ENCODE measurements at places on chromosomes 11 and 22.
A peak's percentile ranks its signal among the peaks of the same experiment; 100 is the strongest.

- no peak for DNase-seq
Measured at GRCh38 chr11:64716473-64717267, 6.3 kb downstream of the NRXN2 start.

- DNase-seq = no peak
Measured at GRCh38 chr11:26188554-26188953, 143.4 kb upstream of the ANO3 start.

DNA sequence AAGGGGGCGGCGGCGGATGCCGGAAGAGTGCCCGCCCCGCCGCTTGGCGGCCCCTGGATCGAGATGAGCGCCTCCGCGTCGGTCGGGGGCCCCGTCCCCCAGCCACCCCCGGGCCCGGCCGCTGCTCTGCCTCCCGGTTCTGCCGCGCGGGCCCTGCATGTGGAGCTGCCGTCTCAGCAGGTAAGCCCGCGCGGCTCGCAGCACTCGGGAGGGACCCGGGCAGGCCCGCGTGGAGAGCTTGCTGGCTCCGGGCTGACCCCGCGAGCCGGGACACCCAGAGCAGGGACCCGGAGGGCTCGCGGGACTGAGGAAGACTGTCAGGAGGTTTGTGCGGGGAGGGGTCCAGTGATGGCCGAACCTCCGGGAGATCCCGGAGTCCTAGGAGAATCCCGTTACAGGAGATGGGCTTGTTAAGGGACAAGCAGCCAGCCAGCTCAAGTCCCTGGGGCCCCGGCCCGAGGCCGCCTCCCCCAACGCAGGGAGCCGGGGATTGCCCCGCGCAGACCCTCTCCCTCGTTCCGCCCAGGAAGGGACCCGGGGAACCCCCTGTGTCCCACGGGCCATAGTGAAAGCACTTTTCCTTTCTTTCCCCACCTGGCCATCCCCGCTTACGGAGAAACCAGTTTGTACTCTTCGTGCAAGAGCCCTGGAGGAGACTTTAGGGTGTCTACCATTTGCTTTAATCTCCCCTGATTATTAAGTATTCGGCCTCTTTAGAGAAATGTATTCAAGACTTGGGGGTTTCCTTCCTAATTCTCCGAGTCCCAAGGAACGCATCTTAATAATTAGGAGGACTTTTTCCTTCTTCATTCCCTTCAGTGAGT lies 547 bp downstream of the UVRAG start:
- no peak for DNase-seq

- no peak for DNase-seq
Measured at GRCh38 chr11:1892116-1892515, 421 bp upstream of the PRR33 start.

DNA sequence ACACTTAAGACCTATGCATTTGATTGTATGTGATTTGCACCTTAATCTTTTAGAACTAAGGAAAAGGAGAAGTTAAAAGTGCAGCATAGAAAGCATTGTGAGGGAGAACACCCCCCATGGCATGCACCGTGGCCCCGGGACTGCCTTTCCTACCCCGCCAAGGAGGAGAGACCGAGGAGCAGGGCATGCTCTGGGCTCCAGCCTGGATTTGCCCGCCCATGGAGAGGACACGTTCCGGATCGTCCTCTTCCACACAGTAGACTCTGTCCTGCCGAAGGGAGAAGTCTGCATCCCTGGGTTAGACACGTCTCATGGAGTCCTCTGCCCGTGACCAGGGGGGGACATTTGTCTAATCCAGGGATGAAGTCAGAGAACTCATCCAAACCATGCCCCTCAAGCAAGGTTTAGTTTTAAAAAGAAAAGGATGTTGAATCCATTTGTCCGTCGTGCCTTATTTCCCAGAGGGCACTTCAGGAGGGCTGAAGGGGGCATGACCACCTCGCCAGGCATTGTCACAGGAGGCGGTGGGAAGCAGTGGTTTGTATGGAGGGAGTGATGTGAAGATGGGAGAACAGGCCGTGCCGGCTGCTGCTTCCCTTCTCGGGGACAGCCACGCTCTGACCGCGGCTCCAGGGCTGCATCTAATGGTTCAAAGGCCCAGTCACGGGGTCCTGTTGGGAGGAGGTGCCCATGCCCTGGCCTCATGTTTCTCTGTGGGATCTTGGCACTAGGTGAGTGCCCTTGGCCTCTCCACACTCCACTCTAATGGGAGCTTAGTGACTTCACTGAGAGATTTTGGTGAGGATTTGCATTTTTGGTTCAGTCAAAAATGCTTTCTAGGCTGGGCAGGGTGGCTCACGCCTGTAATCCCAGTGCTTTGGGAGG lies 66.2 kb upstream of the GAL start:
- DNase-seq = no peak

DNA sequence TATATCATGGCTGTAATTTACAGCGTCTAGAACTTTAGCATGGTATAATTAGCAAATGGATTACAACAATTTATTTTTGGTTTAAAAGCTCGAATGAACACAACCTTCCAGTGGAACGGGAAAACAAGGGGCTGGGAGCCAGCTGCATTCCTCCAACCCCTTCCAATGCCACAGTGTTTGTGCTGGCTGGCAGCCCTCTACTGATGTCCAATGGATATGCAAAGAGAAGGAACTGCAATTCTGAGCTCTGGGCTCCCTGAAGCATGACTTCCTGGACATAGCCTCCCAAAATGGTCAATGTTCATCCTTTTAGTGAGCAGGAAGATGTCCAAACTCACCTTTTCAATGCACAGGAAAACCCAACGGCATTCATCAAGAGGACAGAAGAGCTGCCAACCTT lies 288.3 kb downstream of the TENM4 start:
- DNase-seq = no peak

GRCh38 chr22:24393012-24393559 lies 34.3 kb upstream of the ADORA2A start:
- no peak for DNase-seq

- DNase-seq = no peak
Measured at GRCh38 chr11:119222308-119222707, 16.2 kb downstream of the CBL start.

DNA sequence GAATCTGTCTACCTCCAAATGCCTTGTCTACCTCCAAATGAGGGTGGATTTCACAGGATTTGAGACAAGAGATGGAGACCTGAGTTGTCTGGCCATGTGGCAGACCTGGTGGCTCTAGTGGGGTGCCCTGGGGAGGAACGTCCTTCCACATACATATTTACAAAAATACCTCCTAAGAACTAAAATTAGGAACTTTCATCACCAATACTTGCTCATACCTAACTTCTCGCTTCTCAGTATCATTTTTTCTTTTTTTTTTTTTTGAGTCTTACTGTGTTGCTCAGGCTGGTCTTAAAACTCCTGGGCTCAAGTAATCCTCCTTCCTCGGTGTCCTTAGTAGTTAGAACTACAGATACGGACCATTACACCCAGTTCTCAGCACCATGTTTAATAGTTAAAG lies 117.9 kb downstream of the MED15 start:
- DNase-seq = no peak

DNA sequence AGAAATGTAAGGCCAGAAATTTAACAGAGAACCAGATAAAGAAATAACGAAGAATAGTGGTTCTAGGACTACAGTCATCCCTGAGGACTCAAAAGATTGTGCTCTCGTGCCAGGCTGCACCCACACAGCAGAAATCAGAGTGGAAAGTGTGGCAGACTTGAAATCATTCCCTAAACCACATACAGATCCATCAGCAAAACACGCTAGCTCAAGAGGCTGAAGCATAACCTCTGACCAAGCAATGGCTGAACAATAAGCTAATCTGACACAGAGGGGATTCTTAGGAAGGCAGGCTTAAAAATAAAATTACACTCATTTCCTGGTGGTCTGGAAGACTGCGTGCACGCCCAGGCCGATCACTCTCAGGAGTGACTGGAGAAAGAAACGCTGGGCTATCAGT lies 19.0 kb downstream of the NCF4 start:
- no peak for DNase-seq

DNA sequence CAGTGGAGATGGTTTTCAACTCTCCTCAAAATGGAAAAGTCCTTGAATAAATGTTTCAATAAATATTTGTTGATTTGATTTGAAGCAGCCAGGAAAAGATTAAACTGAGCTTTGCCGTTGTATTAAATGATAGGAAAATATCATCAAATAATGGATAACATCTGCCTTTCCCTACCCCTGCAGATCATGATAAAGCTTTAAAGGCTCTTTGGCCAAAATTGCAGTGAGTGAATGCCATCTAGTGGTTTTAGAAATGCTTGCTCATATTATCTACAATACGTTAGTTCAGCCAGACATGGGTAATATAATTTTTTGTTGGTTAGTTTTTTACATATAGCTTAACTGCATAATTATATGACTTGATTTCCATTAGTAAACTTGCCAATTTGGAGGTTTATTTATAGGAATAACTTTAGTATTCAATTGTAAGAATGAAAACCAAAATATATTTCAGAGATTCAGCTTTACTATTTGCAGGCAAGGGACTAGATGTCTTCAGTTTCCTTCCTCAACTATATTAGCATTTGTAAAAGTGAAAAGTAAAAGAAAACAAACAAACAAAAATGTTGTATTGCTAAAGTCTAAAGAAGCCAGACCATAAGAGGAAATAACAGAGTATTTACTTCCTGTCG lies 159.2 kb downstream of the MSANTD4 start:
- no peak for DNase-seq

GRCh38 chr11:61974766-61975631 lies 7.6 kb upstream of the FTH1 start:
- no peak for DNase-seq

GRCh38 chr11:66727282-66728037 lies 1.6 kb downstream of the SPTBN2 start:
- peak; percentile 63 for DNase-seq

DNA sequence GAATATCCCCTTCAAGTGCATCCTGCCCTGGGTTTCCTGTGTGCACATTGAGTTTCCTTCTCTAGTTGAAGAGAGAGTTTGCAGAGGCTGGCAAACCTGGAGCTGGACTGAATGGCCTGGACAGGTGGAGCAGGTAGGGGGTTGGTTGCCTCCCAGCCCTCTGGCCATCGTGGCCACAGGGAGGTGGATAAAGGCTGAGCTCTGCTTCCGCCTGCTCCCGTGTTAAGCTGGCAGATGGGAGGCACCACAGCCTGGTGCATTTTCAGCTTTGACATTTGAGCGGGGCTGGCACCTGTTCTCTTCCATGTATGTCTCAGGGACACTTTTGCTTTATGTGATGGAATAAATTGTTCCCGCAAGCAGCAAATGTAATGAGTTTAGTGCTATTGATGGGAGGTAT lies 11.1 kb downstream of the MICAL2 start:
- DNase-seq = no peak

GRCh38 chr22:37198258-37199102 lies 10.4 kb upstream of the C1QTNF6 start:
- DNase-seq = peak; percentile 94

DNA sequence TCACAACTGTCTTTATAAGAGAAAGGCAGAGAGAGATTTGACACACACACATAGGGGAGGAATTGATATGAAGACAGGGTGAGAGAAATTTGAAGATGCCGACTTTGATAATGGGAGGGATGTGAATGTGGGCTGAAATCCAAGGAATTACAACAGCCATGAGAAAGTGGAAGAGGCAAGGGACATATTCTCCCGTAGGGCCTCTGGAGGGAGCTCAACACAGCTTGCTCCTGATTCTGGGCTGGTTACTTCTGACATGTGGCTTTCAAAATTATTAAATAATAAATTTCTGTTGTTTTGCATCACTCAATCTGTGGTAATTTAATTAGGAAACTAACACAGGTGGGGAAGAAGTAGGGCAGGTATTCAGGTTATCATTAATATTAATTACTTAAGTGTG lies 282.9 kb downstream of the LUZP2 start:
- no peak for DNase-seq

DNA sequence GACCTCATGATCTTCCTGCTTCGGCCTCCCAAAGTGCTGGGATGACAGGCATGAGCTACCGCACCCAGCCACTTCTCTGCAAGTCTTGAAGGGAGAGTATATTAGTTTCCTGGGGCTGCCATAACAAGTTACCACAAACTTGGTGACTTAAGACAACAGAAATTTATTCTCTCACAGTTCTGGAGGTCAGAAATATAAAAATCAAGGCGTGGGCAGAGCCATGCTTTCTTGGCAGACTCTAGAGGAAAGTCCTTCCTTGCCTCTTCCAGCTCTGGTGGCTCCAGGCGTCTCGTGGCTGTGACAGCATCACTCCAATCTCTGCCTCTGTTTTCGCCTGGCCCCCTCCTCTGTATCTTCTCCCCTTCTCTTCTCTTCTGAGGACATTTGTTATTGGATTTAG lies 110.2 kb upstream of the NAV2 start:
- DNase-seq = no peak

DNA sequence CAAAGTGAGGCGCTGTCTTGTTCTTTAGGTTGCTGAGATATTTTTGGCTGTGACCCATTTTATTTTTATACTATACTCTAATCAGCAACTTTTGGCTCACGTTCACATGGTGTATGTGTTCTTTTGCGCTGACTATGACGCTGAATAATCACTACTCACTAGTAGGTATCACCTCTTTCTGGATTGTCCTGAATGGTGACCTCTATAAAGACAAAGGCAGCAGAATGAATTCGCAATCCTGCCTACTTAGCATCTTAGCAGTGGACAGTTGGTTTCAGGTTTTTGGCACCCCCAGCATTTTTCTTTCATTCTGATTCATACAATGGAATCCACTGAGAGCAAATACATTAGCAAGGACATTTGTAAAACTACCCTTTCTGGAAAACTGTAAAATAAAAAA lies 351.3 kb downstream of the JRKL start:
- no peak for DNase-seq

GRCh38 chr11:61024938-61025820 lies 53.7 kb downstream of the CD6 start:
- no peak for DNase-seq

- DNase-seq = no peak
Measured at GRCh38 chr22:29377979-29378378, 10.4 kb downstream of the AP1B1 start.

DNA sequence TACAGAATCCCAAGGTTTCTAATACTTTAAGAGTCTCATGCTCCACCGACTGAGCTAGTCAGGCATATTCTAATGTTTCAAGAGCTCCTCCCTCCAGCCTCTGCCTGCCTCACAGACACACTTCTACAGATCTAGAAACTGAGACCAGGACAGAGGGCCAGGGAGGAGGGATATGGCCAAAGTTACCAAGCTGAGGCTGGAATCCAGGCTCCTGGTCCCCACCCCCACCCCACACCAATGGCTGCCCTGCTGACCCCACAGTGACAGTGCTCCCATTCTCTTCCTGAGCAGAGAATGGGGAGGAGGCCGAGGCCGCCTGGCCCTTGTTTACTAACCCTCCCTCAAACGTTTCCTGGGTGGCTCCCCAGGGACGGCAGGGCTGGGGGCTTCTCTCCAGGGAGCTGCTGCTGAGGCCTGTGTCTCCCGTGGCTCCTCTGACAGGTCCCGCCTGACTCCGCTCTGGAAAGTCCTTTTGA lies 2.2 kb downstream of the PLEKHB1 start:
- DNase-seq = no peak

- DNase-seq = no peak
Measured at GRCh38 chr22:36461665-36462649, 19.5 kb downstream of the TXN2 start.

- peak; percentile 24 for DNase-seq
Measured at GRCh38 chr11:68959465-68960293, 21.1 kb downstream of the MRGPRD start.

- no peak for DNase-seq
Measured at GRCh38 chr11:29452146-29452545, 564.7 kb downstream of the KCNA4 start.

- DNase-seq = no peak
Measured at GRCh38 chr11:85948884-85949283, 93.7 kb downstream of the CCDC83 start.
